CD4-positive, alpha-beta T cell treated with Interferon gamma for 1 hour (primary cell): ENCODE measurements at places on chromosomes 6 and 20.
A peak's percentile ranks its signal among the peaks of the same experiment; 100 is the strongest.

DNA sequence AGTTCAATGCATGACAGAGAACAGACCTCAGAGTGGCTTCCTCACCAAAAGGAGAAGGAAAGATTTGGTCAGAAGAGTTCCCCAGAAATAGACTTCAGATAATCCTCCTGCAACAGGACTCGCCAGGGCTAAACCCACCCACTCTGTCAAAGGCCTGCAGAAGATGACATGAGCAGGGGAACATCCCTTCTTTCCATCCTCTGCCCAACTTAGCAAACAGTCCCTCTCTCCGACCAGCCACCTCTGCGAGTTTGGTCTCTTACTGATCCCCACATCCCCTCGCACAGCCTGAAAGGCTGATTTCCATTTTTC, 7.5 kb downstream of the NFATC2 start:
- DNase-seq, result no peak

- DNase-seq, result no peak
These were observed 167.6 kb upstream of the KCNK16 start for GRCh38 chr6:39490108-39490507.

DNA sequence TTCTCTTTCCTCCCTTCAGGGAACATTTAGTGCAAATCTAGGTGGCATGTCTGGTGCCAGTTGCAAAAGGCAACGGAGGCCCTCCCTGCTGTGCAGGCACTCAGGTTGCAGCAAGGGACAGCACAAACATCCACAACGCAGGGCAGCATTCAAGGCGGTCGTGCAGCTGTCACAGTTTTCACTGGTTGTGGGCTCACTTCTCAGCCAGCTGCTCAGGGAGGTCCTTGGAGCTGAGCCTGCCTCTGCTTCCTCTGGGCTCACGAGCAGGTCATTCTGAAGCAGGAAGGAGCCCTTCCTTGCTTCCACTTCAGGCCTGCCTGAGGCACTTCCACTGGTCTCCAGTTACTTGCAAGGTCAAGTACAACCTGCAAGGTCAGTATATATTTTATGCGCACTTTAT, 3.8 kb upstream of the NPEPL1 start:
- DNase-seq, result no peak

- no peak for DNase-seq
These were observed 121.0 kb downstream of the QRSL1 start for GRCh38 chr6:106750142-106750918.

- DNase-seq, result no peak
These were observed 105.9 kb downstream of the SLC35F1 start for GRCh38 chr6:118012944-118013343.

DNA sequence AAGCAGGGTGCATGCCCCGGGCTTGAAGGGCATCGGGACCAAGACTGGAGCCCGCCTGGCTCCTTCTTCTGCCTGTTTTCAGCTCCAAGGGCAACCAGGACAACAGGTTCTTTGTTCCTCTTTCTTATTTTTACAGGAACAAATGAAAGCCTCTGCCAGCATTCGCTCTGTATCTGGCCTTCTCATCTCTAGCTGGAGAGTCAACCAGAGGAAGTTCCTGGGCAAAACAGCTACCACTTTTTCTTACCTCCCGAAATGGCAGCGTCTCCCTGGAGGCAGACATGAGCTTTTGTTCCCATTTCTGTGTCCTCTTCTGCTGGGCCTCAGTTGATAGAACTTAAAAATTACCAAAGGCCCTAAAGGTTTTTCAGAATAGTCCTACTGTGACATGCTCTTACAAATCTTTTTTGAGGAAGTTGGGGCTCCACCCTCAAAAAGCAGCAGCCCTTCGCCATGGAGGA, 74.1 kb upstream of the NAA20 start:
- peak; percentile 23 for DNase-seq

- DNase-seq, result no peak
These were observed 79.2 kb upstream of the IYD start for GRCh38 chr6:150289454-150290071.

DNA sequence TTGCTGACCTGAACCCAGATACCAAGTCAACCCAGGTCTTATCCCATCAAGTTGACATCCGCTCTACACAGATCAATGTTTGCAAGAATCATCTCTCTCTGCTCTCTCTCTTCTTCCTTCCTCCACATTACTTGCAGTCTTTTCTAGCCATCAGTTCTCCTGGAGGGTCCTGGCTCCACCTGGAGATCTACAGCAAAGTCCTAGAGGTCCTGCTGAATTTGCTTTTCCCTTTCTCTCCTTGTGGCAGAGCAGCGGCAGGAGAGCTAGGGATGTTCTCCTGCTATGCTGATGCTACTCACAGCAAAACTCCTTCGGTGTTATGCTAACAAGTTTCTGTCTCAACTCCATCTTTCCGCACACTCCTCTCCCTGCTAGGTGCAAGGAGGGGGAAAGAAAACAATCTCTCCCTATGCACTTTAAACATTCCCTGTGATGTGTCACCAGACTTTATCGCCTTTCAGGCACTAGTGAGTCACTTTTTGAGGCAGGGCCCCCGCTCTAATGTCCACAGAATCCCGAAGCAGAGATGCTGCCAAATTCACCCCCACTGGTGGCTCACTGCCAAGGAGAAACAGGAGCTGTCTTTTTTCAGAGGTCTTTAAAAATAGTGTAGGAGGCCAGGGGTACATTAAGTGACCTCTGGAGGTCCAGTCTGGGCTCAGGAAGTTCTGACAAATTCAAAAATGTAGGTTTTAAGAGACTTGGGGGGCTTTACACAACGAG, 62.6 kb downstream of the FAM50B start:
- no peak for DNase-seq
